ENCODE measurements at places on chromosomes 11 and 22.

DNA sequence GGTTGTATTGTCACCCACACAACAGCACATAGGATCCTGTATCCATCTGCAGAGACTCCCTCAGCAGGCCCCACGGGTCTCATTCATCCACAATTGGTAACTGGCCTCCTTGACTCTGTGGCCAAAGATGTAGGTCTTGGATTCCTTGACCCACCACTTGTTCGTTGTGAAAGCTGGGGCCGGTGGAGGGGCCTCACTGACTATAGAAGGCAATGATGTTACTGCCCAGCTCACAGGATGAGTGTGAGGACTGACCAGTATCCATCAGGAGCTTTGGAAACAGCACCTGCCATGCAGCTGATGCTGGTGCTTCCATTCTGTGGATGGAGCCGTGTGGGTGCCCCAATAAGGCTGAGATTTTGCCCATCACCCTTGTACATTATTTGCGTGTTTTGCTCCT lies 615.7 kb downstream of the BRD1 start:
- no peak for DNase-seq

GRCh38 chr11:19100885-19101284 lies 16.1 kb upstream of the ZDHHC13 start:
- DNase-seq, result no peak

DNA sequence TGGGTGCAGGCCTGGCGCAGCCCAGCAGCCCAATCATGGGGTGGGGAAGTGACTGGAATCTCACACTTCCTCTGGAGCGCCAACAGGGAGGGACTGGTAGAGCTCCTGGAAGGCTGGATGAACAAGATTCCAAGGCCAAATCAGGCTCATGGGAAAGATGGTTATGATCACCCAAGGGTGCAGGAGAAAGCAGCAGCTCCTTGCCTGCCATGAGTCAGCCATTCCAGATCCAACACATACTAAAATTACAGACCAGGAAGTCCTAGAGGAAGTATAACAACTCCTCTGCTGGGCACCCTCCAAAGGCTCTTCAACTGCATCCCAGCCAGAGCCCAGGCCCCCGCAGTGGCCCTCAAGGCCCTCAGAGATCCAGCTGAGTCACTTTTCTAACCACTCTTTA lies 427.3 kb downstream of the TENM4 start:
- DNase-seq, result no peak

GRCh38 chr11:119832202-119832935 lies 103.4 kb upstream of the NECTIN1 start:
- no peak for DNase-seq

- no peak for DNase-seq
Measured at GRCh38 chr11:71338801-71339395, 86.5 kb upstream of the SHANK2 start.

DNA sequence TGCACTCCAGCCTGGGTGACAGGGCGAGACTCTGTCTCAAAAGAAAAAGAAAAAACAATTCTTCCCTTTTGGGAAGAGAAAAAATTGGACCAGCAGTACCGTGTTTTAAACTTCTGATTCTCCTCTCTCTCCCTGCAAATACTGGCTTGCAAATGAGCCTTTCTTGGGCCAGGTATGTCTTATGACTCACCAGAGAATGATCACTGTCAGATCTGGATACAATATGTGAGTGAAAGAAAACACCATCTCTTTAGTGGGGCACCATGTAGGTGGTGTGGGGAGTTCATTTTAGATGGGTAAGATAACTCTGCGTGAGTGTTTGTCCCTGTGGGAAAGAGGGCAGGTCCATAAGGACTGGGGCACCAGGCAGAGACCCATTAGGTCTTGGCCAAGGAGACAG lies 2.4 kb upstream of the SCGB2A2 start:
- no peak for DNase-seq

GRCh38 chr11:61091373-61092279 lies 10.7 kb upstream of the CD5 start:
- no peak for DNase-seq

- DNase-seq, result no peak
Measured at GRCh38 chr11:131871006-131871405, 500.6 kb downstream of the NTM start.

- no peak for DNase-seq
Measured at GRCh38 chr11:104799251-104799650, 99.0 kb downstream of the CASP12 start.

DNA sequence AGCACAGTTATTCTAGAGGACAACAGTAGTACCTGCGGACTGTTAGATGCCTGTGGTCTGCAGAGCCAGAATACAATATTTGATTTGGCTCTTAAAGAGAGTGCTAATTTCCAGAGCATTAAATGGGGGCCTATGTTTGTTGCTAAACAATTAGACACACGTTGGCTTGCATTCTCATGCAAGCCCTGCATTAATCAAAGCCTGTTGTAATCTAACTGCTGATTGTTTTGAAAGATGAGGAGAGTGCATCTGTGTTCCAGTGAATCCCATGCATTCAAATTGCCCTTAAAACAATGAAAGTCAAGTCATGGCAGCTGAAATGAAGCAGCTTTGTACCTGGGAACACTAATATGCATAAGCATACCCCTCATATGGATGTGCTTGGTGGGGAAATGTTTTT lies 419.4 kb downstream of the DYNC2H1 start:
- DNase-seq, result no peak

GRCh38 chr11:127042445-127042844 lies 41.9 kb upstream of the KIRREL3 start:
- no peak for DNase-seq

GRCh38 chr11:10076458-10077141 lies 217.4 kb downstream of the SBF2 start:
- DNase-seq, result peak; percentile 86

DNA sequence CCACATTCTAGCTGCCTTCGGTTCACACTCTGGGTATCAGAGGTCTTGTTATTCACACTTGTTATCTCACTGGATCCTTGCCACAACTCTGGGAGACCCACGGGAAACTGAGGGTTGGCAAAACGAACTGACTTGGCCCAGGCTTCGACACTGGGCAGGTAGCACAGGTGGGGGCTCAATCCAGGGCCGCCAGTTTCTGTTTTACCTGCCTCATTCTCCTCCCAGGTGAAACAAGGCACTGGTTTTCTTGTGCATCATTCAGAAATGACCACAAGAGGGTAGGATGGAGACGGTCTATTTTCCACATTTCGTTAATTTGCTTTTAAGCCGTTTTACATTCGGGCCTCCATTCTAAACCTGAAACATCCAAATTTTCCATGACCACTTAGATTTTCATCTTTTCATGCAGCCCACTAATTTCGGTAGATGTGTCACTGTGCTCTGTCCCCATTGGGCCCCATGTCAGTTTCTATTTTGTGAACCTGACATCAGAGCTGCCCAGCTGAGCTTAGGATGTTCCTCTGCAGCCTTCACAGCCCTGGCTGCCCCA lies 108.1 kb downstream of the KIAA1671 start:
- no peak for DNase-seq

DNA sequence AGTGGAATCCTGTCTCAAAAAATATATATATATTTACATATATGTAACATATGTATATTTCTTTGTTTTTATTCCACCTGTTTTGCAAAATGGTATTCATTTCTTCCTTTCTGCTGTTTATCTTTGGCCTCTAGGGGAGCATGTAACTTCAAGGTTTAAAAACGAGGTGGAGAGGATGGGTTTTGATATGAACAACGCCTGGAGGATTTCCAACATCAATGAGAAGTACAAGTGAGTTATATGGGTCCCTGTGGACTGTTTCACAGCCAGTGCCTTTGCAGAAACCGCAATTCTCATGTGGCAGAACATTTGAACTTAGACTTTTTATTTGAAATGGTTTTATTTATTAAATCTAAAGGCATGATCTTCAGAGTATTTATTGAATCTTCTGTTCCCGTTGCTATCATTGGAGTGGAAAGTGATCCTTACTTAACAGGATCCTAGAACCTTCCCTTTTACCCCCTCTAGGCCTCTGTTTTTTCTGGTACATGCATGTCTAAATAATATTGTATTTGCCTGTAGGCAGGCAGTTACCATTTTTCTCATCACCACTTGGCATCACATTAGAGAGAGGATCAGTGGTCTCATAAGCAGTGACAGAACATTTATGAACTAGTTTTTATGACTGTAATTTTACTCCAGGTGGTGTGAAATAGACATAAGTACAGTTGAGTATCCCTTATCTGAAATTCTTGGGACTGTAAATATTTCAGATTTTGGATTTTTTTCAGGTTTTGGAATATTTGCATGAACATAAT lies 81.5 kb upstream of the HORMAD2 start:
- DNase-seq, result no peak

DNA sequence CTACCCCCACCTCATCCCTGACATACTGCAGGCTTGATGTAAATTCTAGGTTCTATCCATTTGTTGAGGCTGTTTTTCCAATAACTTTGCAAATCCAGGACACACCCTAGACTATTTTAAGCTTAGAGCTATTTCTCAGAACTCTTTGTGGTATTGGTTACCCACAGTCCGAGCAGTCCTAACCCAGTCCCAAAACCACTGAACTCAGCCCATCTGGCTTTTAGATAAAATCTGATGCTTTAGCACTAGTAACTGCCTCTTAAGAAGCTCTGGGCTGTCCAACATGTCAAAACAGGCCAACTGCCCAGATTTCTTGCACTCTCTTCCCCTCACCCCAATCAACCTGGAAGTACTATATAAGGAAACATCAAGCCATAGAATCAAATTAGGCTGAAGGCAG lies 344.4 kb upstream of the CADM1 start:
- DNase-seq, result no peak

- no peak for DNase-seq
Measured at GRCh38 chr22:23210428-23211170, 30.3 kb downstream of the BCR start.

- peak; percentile 52 for DNase-seq
Measured at GRCh38 chr11:2381494-2382128, 4.5 kb downstream of the CD81 start.

GRCh38 chr11:101014600-101015285 lies 114.9 kb downstream of the PGR start:
- no peak for DNase-seq

DNA sequence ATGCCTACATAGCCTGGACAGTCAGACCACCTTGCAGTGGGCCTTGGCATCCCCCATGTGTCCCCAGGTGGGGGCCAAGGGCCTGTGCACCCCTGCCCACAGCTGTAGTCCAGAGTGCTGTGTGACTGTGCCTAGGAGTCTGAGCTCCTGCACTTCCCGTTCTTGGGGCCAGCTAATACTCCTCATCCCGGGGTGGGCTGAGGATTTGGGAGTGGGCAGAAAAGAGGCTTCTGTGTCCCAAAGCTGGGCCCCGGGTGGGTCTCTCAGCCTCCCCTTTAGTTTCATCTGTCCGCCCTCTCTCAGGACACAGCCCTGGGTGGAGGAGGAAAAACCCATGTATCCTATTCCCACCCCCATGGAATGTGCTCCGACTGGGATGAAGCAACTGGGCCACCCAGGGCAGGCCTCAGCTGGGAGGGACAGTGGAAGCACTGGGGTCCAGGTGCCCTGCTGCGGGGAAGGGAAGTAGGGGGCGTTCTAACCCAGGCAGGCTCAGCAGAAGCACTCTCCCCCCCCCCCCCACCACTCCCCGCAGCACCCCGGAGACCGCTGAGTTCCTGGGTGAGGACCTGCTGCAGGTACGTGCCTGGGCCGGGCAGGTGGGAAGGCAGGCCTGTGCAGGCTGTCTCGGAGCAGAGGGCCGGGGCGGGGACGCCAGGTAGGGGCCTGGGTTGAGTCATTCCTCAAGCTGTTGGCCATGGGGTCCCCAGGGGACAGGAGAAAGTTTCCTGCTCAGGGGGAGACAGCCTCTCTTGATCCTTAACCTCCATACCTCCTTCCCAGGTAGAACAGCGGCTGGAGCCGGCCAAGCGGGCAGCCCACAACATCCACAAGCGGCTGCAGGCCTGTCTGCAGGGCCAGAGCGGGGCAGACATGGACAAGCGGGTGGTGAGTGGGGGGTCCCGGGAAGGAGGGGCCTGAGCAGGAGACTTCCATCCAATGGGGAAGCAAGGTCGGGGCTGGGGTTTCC lies 1.4 kb downstream of the SH3BP1 start:
- DNase-seq, result no peak

DNA sequence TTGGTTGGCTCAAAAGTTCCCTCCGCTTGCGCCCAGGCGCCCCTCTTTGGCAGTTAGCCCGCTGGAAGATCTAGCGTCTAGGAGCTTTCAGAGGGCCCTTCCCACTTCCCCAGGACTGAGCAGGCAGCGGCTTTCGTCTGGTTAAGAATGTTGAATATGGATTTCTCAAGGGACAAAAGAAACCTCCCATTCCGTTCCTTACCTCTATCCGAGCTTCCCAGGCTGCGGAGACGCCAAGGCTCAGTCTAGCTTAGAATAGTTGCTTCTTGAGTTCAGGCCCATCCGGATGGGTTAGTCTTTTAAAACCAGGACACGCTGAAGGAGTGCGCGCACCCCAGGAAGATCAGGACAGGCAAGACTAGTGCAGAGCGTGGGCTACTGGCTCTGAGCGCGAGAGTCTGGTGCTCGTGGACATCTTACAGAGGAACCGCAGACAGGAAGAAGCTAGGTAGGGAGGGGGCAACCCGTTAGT lies 1.6 kb downstream of the NELL1 start:
- DNase-seq, result no peak

DNA sequence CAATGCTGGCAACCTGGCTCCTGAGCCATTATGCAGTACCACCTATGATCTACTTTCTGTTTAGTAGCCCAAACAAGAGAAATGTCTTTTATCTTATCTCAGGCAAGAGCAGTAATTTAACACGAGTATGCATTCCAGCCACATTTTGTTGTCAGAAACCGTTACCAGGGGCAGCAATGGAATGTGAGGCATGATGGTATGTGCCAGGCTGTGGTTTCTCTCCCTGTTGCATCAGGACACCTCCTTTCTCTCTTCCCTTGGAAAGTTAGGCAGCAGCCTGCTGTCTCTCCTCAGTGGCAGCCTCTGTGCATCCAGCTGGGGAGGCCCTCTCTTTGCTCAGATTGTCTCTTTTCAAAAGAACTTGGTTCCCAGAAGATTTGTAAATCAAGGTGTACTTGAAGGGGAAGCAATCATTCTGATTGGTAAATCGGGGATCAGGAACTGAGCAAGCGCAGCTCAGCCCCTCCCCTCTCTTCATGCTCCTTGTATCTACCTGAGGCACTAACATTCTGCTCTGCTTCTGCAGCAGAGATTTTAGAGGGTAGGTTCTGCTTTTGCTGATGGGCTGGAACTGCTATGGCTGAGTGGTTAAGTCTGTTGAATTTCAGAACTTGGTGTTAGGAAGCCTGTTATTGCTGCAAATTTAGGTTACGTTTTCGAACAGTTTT lies 229.2 kb downstream of the ADAMTS15 start:
- peak; percentile 36 for DNase-seq

DNA sequence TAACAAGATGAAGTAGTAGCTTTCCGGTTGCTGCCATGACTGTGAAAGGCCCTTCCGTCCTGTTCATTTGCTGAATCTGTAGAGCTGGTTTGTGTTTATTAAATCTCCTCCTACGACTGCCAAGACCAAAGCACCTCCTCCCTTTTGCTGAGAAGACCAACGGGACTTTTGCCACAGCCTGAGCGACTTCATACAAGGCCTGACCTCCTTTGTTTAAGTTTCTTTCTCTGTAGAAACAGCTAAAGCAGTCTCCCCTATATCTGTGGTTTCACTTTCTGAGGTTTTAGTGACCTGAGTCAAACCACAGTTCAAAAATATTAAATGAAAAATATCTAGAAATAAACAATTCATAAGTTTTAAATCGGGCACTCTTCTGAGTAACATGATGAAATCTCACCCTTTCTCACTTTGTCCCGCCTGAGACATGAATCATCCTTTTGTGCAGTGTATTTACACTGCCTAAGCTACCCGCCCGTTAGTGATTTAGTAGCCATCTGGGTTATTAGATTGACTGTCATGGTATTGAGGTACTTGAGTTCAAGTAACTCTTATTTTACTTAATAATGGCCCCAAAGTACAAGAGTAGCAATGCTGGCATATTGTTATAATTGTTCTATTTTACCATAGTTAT lies 119.1 kb upstream of the LRRC4C start:
- DNase-seq, result no peak

GRCh38 chr22:31275576-31275975 lies 16.7 kb downstream of the PIK3IP1 start:
- DNase-seq, result no peak
